NK-92 treated with Interleukin-12 subunit alpha and Interleukin-12 subunit beta, amount 100 ng/mL, for 24 hours (cell line): ENCODE measurements at places on chromosomes 7 and 10.

DNA sequence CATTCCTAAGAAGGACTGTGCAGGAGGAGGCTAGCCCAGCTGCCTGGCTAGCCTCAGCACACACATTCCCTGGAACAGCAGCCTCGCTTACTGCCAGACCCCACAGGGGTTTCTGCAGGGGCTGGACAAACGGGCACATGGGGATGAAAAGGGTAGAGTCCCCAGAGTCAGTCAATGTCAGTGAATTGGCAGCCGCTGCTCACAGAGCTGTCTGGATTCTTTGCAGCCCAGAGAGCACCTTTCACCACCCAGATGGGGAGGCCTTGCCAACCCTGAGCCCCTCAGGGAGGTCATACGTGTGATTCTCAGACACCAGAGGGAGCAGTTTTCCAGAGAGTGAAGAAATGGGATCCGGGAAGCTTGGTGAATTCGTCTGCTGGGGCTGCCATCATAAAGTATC is 143.3 kb downstream of the KCNMA1 start:
- no peak for DNase-seq

DNA sequence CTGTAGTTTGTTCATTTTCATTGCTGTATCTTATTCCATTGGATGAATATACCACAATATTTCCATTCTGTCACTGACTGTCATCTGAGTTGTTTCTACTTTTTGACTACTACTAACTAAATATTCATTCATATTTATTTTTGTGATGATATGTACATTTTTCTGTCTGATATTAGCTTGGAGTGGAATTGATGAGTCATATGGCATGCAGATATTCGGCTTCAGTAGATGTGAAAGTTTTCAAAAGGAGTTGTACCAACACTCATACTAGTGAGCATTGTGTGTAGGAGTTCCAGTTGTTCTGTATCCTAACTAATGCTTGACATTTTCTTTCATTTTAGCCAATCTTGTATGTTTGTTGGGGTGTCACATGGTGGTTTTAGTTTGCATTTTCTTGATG is 7.7 kb downstream of the RUNDC3B start:
- DNase-seq: no peak

DNA sequence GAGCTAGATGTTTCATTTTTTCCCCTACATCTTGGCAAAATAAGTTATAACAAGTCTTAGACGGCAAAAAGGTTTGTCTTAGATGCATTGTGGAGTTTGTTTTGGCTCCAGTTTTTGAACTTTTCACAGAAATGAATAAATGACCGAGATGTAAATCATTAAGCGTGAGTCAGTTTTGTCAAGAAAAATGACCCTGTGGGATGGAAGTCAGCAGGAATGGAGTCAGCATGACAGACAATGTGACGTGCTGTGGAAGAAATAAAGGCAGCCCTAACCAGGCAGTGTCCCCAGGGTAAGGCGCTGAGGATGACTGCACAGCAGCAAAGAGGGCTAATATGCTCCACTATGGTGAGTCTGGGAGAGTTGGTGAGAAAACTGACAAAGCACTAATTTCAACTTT is 163.2 kb downstream of the NOC3L start:
- no peak for DNase-seq

GRCh38 chr7:73770002-73770859 is at the start of gene CLDN3:
CLDN3 (minus strand) TSS chr7:73770270; CDS start chr7:73770049, 221 bp downstream.
- DNase-seq: no peak

- DNase-seq: peak; percentile 69
Measured at GRCh38 chr7:101017064-101017777, 2.7 kb upstream of the MUC17 start.
